ENCODE measurements at places on chromosomes 6 and 20. TPM values are rescaled to one million over a fixed set of nuclear protein-coding genes. Genes with fewer than 3 reads are reported as not detected.
A peak's percentile ranks its signal among the peaks of the same experiment; 100 is the strongest.

- no peak for DNase-seq
- peaks cover 4% of the 10 kb centered on the region for H3K4me1 ChIP-seq
- H3K4me3 ChIP-seq, result no peak overlapping the region
- no peaks in the 10 kb centered on the region for H3K36me3 ChIP-seq
These were observed 72.4 kb downstream of the BACH2 start for GRCh38 chr6:90224196-90224595.

GRCh38 chr6:104312851-104313250, 546.9 kb downstream of the HACE1 start:
- no peak overlapping the region for H3K4me3 ChIP-seq
- H3K4me1 ChIP-seq, result no peaks in the 10 kb centered on the region
- no peaks in the 10 kb centered on the region for H3K36me3 ChIP-seq
- H3K27ac ChIP-seq, result no peak overlapping the region
- H3K27me3 ChIP-seq, result no peaks in the 10 kb centered on the region

DNA sequence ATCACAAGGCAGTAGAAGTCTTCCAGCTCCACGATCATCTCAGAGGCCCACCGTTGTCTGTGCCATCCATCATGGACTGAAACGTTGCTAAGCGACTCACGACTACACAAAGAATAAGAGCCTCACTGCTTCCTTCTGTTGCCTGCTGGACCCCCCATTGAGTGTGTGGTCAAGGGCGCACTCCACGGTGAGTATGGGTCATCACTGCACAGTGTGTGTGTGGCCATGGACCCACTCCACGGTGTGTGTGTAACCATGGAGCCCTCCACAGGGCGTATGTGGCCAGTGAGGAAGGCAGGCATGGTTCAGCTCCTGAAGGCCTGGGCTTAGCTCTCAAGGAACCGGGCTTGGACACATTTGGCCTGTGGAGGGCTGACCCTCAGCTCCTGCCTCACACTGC, 123.4 kb upstream of the AFDN start:
- no peak overlapping the region for H3K27ac ChIP-seq
- no peaks in the 10 kb centered on the region for H3K36me3 ChIP-seq
- H3K4me3 ChIP-seq, result no peak overlapping the region
- no peaks in the 10 kb centered on the region for H3K27me3 ChIP-seq
- DNase-seq, result no peak

DNA sequence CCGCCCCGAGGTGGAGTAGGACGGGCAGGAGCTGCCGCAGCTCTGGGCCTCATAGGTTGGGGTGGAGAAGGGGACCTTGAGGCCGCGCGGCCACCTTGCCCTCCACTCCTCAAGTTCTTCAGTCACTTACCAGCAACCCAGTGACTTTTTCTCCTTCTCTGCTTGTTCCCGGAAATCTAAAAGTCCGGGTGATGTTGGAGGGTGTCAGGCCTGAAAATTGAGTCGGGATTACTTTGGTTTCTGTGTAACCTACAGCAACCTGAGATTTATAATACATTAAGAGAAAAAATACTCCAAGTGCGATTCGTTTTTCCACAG, 338 bp downstream of the RWDD1 start:
- no peaks in the 10 kb centered on the region for H3K27me3 ChIP-seq

The LTA gene
- total RNA-seq, result not detected

The AGPAT1 gene
- total RNA-seq, result 10.4 TPM

- no peaks in the 10 kb centered on the region for H3K36me3 ChIP-seq
- no peak for DNase-seq
- H3K27ac ChIP-seq, result no peak overlapping the region
- H3K4me3 ChIP-seq, result no peak overlapping the region
- H3K4me1 ChIP-seq, result no peaks in the 10 kb centered on the region
These were observed 16.7 kb downstream of the LCA5 start for GRCh38 chr6:79520534-79520933.

The SMPDL3A gene
- 17.3 TPM for total RNA-seq

DNA sequence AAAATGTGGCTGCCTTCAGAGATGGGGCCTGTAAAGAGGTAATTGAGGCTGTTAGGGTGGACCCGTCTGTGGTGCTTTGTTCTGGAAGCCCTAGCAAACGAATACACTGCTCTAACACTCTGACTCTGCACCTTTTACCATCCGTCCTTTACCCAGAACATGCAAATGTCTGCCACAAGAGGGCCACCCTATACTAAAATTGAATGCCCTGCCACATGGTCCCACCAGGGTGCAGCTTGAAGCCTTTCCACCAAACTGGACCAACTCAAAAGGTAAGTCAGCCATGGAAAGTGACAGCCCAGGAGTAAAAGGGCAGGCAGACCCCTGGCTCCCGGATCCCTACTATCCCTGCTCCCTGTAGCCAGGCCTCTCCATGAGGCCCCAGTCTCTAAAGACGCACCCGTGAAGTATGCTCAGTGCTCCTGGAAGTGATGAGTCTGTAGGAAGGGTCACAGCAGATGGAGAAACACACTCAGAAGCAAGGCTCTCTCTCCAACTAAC, 5.8 kb upstream of the BFSP1 start:
- no peak overlapping the region for H3K4me3 ChIP-seq
- no peak overlapping the region for H3K27ac ChIP-seq
- H3K36me3 ChIP-seq, result no peaks in the 10 kb centered on the region
- H3K27me3 ChIP-seq, result no peaks in the 10 kb centered on the region
- DNase-seq, result peak; percentile 58

The TTK gene
- under 0.01 TPM for total RNA-seq

The RHAG gene
- 345 TPM for total RNA-seq

DNA sequence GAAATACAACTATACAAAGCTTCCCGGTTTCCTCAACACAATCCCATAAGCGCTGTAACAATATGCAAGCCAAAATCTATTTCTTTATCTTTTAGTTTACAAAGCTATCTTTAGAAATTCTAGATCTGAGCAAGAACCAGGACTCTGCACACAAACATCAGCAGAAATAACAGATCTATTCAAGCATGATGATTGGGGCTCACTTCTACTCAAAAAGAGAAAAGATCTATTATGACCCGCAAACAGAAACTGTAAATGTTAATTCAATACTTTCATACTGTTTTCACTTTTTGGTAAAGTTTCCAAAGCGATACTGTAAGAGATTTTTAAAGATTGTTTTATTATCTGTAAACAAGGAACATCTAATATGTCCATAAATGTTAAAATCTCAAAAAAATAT, 86.6 kb downstream of the SESN1 start:
- H3K36me3 ChIP-seq, result no peaks in the 10 kb centered on the region
- DNase-seq, result no peak
- peak overlapping the region; percentile 90 for H3K27ac ChIP-seq
- H3K4me1 ChIP-seq, result peaks cover 17% of the 10 kb centered on the region

Data from liver (tissue), 10 donors.